CD4-positive, alpha-beta T cell treated with Interleukin-1 beta for 1 hour (primary cell): ENCODE measurements at places on chromosomes 7 and 10.

GRCh38 chr7:18760046-18760445 is 264.5 kb downstream of the HDAC9 start:
- DNase-seq: no peak

DNA sequence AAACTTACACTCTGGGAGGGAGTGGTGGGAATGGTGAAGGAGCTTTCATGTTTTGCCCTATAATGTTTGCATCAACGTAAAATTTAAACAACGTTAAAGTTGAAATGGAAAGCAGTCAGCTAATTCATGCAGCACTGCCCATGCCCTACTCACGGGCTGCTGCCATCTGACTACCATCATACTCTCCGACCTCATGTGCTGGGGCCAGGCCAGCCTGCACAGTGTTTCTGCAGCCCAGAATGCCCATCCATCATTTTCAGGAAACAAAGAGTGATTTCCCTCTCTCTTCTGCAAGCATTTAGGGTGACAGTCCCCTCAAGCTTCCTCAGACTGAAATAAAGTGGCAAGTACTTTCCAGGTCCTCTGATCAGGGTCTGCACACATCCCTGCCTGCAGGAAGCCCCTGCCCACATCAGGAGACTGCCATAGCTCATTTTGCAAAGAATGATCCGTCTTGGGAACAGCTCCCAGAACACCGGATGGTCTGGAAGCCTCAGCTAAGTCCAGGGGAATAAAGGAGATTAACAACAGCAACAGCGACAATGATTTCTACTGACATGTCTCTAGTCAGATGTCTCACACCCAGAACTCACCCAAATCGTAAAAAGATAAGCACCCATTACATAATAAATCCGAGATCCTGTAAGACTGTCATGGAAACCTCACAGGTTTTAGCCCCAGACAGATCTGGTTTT is 40.3 kb downstream of the ARHGAP22 start:
- DNase-seq: no peak

DNA sequence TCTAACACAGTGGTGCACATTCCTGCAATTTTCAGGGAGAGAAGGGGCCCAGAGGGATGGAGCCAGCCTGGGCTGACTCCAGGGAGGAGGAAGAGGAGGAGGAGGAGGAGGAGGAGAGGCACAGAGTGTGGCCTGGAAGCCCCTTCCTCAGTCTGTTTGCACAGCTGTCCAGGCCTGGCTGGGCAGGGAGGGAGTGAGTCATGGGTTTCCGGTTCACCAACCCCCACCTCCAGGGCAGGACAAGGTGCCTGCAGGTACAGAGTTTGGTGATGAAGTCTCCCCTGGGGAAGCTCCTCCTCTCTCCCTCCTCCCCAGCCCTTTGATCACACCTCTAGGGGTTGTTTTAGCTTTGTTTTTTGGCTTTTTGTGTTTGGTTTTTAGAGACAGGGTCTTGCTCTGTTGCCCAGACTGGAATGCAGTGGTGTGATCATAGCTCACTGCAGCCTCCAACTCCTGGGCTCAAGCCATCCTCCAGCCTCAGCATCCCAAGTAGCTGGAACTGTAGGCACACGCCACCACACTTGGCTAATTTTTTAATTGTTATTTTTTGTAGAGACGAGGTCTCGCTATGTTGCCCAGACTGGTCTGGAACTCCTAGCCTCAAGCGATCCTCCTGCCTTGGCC is 77.5 kb upstream of the CUX1 start:
- no peak for DNase-seq

- no peak for DNase-seq
Observed at GRCh38 chr7:5375925-5376324, 47.7 kb downstream of the TNRC18 start.

- DNase-seq: no peak
Observed at GRCh38 chr10:123093489-123093888, 42.3 kb upstream of the HMX3 start.

DNA sequence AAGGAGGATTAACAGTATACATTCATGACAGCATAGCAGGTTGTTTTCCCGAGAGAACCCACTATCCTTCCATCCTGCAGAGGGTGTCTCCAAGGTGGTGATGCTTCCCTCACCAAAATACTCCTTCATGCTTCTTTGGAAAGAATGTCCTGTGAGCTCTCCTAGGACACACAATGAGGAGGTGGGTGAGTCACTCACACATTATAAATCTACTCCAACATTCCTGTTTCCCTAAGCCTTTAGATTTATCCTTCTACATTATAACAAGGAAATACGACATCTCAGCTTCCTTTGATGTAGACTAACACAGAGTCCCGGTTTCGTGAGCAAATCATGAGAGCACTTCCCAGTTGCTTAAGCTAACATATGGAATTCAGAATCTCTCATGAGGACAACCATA is 689.7 kb upstream of the CELF2 start:
- DNase-seq: no peak

DNA sequence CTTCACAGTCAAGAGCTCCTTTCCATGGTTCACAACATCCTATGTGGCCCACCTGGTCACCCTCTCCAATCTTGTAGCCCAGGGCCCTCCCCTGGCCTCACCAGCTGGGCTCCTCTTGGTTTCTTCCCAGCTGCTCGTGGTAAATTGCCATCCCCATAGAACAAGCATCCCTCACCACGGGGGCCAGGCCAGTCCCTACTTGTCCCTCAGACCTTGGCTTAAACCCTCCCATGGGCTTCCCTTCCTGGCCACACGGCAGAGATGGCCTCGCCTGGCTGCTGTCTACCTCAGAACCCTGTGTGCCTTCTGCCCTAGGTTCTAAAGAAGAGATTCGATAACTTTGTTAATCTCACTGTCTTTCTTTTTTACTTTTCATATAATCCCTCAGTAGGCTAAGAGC is 153.3 kb upstream of the TCERG1L start:
- DNase-seq: no peak

DNA sequence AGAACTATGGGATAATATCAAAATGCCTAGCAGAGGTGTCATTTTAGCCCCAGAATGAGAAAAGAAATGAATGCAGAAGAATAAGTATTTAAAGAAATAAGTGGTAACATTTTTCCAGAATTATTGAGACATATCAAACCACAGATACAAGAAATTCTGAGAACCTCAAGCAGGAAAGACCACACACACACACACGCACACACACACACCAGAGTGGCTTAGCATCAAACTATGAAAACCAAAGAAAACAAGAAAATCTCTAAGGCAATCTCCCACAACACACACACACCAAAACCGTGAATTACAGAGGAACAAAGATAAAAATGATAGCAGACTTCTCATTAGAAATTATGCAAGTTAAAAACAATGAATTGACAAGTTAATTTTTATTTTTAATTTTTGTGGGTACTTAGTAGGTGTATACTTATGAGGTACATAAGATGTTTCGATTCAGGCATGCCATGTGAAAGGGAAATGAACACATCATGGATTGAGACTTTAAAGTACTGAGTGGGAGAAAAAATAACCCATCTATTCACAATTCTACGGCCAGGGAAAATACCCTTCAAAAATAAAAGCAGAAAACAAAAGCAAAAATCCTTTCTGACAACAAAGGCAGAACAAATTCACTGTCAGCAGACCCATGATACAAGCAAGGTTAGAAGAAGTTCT is 14.6 kb downstream of the PPIF start:
- DNase-seq: no peak

- DNase-seq: no peak
Observed at GRCh38 chr7:80748363-80749042, 110.1 kb downstream of the CD36 start.

- DNase-seq: no peak
Observed at GRCh38 chr10:126402721-126403695, 14.7 kb upstream of the ADAM12 start.

- DNase-seq: no peak
Observed at GRCh38 chr10:58319599-58319998, 15.2 kb upstream of the UBE2D1 start.

DNA sequence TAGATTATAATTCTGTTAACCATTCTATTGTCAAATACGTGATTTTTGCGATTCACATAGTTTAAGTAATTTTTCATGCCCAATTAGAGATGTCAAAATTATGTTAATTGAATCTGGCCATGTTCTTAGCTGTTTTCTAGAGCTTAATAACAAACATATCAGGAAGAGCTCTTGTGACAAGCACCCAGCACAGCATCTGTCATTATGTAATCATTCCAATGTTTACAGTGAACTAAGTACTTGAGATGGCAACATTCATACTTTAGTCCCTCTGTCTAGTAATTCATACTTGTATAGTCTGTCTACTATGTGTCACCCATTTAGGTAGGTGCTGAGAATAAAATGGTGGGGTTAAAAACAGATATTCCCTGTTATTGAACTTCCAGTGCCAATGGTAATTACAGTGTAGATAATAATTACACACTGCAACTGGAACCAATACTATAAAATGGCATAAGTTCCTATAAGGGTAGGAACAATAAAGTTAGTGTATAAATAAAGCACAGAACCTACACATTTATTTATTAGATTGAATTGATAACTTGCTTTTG is 55.2 kb downstream of the ZEB1 start:
- DNase-seq: no peak

DNA sequence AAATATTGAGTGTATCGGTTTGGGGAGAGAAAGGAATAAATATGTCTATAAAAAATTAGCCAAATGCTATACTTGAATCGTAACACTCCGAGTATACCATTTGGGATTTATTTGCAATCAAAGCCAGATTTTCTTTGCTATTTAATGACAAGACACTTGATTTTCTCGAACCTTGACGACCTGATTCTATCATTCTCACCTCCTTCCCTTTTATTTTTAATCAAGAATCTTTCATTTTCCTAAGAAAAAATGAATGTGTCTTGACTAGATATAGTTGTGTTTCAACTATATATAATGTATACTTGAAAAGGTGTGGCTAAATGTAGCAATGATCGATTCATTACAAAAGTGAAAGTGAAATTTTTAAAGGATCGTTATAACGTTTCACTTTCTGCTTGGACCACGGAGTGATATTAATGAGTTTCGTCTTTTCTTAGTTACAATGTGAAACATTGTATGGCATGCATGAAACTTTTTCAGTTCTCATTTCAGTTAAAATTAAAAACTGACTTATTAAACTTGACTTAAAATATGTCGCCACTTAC is 562 bp downstream of the NUB1 start:
- DNase-seq: peak; percentile 51
